ENCODE measurements at places on chromosomes 6 and 20. TPM values are rescaled to one million over a fixed set of nuclear protein-coding genes. Genes with fewer than 3 reads are reported as not detected.

- DNase-seq = peak; percentile 14
Measured at GRCh38 chr6:89251170-89251569, 34.0 kb upstream of the GABRR1 start.

GRCh38 chr6:118309337-118310093, 238.6 kb upstream of the PLN start:
- DNase-seq = no peak

DNA sequence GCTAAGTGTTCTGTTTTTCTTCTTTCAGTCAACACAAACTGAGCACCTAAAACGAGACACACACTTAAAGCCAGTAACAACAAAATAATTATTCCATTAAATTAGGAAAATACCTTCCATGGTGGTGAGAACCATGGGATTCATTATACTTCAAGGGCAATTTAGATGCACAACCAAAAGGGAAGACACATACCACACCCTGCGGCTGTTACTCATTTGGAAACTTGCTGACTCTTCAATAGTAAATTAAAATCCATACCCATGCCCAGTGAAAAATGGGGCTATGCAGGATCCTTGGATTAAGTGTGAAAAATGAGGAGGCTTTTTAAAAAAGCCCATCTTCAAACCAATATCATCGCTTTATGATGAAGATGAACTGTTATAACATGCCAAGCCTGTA, 142.7 kb downstream of the GJA10 start:
- no peak for DNase-seq

DNA sequence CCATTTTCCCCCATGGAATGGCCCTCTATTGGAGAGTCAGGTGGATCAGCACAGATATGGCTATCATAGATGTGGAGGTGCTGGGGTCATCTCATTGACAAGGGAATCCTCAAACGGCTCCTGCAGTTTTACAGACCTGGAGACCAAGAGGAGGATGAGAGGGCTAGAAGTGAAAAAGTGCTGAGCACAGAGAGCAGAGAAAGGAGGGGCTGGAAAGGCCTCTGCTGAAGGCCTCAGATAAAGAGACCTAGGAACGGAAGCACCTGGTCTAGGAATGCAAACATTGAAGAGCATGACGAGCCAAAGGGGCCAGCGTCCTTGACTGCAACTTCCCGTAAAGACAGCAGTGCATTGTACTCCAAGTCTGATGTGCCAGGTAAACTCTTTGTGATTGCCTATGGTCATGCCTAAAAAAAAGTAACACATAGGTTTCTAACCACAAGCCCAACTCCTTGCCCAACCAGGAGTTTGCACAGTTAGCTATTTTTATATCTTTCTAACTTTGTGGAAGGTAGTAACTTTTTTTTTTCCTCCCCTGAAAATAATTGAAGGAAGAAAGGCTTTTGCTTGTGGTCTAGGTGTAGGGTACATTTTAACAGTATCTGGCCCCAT, 15.2 kb downstream of the RSPH4A start:
- no peak for DNase-seq

- DNase-seq = peak; percentile 38
Measured at GRCh38 chr6:111462770-111463391, 20.1 kb downstream of the REV3L start.

DNA sequence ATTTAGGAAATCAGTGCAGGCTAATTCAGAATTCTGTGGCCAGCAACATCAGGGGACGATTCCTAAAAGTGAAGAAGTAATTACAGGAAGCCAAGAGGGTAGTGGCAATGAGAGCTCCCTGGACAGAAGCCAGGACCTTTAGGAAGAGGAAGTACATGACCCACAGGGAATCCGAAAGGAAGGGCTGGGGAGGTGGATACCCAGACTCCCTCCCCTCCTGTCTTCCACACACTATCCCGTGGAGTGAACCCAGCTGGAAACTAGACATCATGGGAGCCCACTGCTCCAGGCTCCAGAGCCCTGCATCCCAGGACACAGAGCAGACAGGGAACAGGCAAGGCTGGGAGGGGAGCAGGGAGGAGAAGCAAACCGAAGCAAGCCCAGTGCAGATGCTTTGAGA, 83.0 kb downstream of the SNX5 start:
- DNase-seq = no peak

DNA sequence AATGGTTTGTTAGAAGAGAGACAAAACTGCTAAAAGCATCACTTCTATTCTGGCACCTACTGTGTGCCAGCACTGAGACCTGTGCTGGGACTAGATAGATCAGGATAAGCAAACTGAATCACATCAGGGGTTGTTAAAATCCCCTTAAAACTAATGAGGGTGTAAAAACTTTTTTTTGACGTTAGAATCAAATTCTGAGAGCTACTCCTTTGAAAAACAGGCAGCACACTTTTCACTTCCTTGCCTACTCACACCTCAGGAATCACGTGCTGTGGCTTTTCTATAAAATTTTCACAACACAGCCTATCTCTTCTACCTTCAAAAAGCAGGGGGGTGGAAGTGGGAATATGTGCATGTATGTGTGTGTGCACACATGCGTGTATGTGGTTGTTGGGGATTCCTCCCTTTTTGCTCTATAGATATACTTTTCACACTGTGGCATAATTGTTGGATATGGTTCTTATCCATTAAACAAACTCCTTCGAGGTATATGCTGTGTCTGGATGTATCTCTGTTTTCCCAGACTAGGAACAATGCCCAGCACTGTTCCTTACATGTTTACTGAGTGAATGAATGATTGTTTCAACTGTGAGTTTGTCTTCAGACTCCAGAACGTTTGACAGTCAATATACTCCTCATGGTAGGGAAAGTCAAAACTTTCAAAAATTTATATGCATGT, 105.4 kb downstream of the FYN start:
- DNase-seq = no peak

DNA sequence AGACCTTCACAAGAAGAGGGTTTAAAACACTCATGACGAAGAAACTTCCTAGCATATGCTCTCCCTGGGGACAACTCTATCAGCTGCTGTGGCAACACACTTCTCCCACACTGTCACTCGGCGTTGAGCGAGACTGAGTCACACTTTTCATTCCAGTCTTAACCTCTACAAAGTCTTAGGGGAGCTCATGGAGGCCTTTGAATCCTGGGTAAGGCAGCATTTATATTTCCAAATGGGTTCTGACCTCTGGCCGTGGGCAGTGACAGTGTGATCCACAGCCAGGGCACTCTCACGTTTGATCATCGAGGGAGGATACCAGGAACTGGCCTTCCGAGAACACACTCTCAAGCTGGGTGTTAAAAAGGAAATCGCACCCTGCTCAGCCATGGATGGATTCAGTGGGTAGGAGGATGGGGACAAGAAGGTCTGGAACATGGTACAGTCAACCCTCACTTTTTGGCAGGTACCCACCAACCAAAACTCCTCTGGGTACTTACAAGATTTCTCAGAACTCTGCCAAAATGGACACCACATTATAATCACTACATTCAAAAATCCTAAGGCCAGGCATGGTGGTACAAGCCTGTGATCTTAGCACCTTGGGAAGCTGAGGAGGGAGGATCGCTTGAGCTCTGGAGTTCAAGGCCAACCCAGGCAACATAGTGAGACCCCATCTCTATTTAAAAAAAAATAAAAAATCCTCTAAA, 19.6 kb downstream of the RRBP1 start:
- DNase-seq = no peak

DNA sequence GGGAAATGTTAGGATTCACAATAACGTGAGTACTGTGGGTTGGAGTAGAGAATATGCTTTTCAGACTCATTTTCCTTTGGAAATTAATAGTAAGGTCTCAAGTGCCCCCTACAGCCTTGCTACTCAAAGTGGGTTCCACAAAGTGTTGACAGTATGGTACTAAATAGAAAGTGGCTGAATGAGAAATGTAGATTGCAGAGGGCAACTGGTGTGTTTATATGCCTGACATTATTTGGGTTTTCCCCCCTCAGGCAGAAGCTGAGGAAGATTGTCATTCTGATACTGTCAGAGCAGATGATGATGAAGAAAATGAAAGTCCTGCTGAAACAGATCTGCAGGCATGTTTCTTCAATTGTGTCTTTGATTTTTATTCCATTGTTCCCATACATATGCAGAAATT, 5.6 kb downstream of the FBXO9 start:
- no peak for DNase-seq

DNA sequence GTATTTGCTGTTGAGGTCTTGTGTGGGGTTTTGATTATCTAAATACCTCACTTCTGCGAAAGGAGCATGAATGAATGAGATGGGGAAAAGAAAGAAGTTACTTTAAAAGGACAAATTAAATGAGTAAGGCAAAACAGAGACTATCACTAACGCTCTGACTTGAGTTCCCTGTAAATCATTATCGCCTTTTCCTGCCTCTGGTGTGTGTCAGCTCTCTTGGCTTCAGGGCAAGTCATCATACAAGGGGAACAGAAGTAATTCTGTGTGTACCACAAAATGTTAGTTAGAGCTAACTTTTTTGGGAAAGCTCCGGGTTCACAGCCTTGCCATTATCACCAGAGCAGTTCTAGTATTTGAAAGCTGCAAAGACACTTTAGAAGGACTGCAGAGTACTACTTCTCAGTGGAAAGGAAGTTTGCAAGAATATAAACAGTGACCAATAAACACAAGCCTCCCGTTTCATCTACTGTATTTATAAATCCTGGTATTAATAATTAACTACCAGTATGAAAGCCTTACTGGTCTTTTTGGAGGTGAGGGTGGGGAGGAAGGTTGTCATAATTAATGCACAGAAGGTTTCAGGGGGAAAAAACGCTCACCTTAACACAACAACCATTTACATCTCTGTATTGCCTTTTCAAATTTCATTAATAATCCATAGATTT, 1.2 kb downstream of the DZANK1 start:
- DNase-seq = no peak

- peak; percentile 54 for DNase-seq
Measured at GRCh38 chr20:11777387-11778205, 140.1 kb upstream of the BTBD3 start.

- peak; percentile 57 for DNase-seq
Measured at GRCh38 chr6:786946-787763, 94.2 kb upstream of the EXOC2 start.

DNA sequence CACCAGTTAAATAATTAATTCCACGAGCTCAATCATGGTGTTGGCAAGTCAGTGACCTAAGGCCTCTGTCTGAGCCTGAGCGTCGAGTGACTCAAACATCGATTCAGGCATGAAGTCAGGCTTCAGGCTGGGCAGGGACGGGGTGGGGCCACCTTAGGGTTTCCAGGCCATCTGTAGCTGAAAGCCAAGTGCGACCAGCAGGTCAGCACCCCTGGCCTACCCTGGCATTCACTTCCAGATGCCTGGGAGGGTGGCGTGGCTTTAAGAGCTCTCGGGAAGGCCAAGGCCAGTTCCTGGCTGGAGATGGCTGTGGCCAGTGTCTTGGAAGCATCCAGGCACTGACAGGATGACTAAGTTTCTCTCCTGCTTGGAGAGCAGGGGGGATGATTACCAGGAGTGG, 113.4 kb downstream of the DACT2 start:
- DNase-seq = no peak

DNA sequence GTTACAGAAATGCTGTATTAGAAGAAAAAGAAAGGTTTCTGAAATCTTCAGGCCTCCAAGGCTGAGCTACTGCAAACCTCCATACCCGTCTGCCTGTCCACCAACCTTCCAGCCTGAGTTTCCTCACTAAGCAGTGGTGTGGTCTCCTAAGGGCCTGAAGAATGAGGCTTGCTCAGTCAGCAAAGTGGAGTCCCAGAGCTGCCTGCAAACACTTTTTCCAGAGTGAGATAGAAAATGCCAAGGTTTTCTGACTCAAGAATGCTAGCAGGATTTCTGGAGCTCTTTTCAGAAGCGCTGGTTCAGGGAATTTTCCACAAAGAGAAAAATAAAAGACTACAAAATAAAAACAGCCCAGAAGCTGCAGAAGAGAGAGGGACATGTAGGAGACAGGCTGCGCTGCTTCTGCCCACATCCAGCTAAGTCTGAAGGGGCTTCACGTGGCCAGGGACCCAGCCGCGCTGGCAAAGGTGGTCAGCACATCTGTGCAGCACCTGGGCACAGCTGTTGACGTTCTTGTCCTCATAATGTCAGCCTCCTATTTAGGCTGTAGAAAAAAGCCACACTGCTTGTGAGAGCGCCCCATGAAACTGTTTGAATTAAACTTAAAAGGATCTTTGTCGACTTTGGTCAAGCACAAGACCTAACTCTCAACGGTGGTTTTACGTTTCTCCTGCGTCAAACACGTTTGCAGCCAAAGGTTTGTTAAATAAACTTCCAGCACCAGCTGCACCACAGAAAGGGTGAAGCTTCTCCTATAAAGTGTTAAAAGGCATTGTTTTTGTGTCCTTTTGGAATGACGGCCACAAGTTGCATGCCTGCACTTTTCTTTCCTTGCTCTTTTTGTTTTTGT, 209.0 kb downstream of the THBS2 start:
- no peak for DNase-seq

Gene NNAT
- not detected for total RNA-seq

Gene OR5V1
- total RNA-seq = not detected

Gene GRIK2
- total RNA-seq = 0.55 TPM

Gene PTGIS
- total RNA-seq = 0.18 TPM

Gene SIM1
- not detected for total RNA-seq

Gene GJA10
- total RNA-seq = not detected

Gene SLC22A7
- not detected for total RNA-seq

Gene IL17A
- total RNA-seq = not detected
